CD4-positive, alpha-beta T cell treated with Interferon gamma for 1 hour (primary cell): ENCODE measurements at places on chromosomes 6 and 20.

- DNase-seq: peak; percentile 7
These were observed 11.5 kb upstream of the TMC2 start for GRCh38 chr20:2524709-2525506.

GRCh38 chr6:134802426-134803058, 147.4 kb downstream of the ALDH8A1 start:
- DNase-seq: no peak

DNA sequence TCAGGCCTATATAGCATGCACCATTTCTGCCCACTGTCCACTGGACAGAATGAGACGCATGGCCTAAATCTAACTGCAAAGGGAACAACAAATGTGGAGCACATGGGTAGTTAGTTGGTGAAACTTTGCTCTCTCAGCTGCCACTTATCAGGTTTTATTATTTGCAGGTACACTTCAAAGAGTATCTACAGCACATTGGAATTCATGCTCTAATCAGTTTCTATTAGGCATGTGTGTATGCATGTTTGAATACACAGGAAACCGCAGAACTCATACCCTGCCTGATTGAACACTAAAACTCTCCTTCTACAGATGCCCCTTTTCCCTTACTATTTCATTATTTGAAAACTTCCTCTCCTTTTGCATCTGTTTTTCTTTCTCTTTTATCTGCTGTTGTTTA, 97.4 kb upstream of the HSF2 start:
- no peak for DNase-seq

GRCh38 chr6:134478764-134479399, 161.0 kb upstream of the SGK1 start:
- no peak for DNase-seq

GRCh38 chr6:96450770-96451130, 70.9 kb upstream of the UFL1 start:
- no peak for DNase-seq

GRCh38 chr6:15516923-15517560, 145.8 kb downstream of the DTNBP1 start:
- DNase-seq: no peak

GRCh38 chr20:24060851-24061590, 72.4 kb upstream of the GGTLC1 start:
- DNase-seq: no peak

DNA sequence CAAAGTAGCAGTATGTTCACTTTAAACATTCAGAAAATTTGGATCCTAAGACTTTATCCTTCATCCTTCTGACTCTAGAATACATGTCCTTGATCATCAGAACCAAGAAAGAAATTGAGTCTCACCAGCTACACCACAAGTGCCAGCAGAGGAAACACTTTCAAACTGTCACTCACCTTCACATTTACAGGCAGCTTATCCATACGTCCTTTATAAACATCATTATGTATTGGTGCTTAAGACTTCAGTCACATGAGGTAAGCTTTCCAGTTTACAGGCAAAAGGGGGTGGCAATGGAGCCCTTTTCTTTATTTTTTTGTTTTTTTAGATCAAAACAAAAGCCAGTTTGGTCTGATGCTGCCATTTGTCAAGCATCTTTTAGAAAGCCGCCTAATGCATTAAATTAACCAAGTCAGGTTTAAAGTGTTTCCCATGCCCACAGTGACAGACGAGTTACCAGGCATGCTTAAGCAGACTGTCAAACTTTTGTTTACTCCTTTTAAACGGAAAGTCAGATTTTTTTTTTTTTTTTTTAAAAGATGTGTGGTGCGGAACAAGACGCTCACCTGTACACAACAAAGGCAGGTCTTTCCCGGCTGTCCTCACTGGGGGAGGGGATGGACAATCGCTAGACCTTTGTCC, 952 bp upstream of the BRPF3 start:
- DNase-seq: no peak

DNA sequence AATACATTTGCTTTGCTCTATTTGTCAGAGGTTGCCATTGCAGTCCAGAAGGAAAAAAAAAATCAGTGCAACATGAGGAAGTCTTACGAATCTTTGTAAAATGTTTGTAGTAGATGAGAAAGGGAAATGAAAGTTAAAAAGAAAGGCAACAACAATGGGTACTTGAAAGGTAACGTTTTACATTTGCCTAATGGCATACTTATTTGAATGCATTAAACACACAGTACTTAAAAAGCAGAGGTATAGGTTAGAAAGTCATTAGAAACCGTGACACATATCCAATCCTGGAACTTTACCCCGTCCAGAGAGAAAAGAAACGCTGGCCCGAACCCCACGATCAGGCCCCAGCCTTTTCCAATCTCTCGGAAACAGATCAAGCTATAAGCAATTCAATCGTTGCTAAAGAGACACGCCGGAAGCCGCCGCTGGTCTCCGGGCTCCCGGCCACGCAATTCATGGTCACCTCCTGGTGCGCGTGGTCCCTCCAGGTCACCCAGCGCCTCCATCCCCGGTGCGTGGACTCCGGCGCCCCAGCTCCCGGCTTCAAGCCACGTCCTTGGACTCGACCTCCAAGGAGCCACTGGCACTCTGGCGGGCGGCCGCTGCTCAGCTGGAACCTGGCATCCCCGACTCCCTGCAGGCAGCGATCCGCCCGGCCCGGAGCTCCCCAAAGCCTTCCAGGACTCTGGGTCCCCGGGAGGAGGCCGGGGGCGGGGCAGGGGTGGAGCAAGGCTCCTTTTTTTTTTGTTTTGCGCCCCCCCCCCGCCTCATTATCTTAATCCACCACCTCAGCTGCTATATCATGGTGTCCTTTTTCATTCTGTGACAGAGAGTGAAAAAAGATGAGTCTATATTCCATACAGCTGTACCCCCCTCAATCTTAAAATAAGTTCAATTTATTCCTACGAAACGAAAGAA, at the start of gene SLC18B1:
Gene SLC18B1, minus strand, starts transcription at position 687 of the 918 bp plus-strand sequence. Its CDS starts 181 bp downstream, at position 506.
- peak; percentile 23 for DNase-seq

DNA sequence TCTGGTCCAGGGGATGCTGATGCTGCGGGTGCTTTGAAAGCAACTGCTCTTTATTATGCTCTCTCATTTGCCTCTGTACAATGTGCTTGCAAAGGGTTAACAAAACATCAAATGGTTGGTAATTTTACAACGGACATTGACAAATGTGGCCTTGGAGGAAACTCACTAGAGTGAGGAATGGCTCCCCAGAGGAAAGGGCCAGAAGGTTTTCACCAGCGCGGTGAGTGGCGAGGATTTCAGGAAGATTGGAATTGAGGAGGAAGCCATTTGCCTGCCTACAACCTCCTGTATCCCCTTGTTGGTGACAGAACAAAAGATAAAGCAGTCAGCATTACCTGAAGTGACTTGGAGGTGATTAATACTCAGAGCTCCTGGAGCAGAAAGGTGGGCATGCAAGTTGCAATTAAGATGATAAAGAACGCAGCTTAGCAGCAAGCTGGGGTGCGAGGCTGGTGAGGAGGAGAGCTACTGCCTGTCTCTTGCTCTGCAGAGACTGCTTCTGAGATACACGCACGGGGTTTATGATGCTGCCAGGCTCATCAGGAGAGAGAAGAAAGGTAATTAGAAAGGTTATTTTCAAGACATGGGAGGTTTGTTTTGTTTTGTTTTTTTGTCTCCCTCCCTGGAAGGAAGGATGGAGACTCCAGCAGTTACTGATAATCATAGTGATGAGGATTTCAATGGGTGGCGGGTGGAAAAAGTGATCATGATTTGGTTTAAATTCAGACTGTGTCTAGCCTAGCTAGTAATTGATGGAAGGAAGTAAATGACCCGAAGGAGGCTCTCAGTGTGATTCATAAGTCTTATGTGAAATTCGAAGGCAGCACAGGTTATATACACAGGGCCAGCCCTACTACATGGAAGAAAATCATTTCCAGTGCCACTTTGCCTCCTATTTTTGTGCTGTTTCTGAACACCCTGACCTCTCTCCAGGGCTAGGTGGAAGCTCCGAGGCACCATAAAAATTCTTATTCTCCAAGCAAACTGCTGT, 141.6 kb upstream of the DTNBP1 start:
- no peak for DNase-seq

DNA sequence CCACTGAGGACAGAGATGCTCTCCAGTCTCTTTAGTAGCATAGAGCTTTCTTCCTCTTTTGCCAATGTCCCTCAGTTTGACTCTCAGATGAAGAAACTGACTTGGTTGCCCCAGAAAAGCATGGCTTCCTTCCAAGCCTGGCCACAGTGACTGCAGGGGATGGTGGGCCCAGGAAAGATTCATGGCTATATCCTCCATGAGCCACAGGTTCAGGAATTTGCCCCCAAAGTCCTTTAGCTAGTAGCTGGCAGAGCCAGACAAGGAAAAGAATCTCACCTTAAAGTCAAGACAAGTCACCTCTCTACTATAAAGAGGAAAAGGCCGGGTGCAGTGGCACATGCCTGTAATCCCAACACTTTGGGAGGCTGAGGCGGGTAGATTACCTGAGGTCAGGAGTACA, 43.4 kb downstream of the TRAM2 start:
- DNase-seq: no peak

- DNase-seq: peak; percentile 43
These were observed 1.4 kb downstream of the GMPR start for GRCh38 chr6:16239798-16240123.

DNA sequence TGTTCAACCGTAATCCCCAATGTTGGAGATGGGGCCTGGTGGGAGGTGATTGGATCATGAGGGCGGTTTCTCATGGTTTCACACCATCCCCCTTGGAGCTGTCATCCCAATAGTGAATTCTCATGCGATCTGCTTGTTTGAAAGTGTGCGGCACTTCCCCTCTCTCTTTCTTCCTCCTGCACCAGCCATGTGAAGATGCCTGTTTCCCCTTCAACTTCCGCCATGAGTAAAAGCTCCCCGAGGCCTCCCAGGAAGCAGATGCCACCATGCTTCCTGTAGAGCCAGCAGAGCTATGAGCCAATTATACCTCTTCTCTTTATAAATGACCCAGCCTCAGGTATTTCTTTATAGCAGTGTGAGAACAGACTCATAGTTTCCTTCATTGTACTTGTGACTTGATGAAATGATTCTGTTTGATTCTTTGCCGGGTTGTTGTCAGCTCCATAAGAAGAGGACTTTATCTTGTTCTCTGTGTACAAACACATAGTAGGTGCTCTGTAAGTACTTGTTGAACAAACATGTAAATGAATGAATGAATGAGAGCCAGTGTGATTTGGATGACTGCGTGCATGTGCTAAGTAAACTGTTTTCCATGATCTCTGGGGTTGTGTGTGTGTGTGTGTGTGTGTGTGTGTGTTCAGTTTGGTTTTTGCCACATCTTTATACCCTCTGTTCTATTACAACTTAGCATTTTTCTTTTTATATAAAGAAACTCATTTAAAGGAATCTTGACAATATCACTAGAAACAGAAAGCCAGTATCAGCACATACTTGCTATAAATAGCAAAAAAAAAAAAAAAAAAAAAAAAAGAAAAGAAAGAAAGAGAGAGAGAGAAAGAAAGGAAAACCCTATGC, 22.5 kb upstream of the PTGIS start:
- DNase-seq: peak; percentile 13

- no peak for DNase-seq
These were observed 42.3 kb downstream of the RPP40 start for GRCh38 chr6:4961322-4962168.

DNA sequence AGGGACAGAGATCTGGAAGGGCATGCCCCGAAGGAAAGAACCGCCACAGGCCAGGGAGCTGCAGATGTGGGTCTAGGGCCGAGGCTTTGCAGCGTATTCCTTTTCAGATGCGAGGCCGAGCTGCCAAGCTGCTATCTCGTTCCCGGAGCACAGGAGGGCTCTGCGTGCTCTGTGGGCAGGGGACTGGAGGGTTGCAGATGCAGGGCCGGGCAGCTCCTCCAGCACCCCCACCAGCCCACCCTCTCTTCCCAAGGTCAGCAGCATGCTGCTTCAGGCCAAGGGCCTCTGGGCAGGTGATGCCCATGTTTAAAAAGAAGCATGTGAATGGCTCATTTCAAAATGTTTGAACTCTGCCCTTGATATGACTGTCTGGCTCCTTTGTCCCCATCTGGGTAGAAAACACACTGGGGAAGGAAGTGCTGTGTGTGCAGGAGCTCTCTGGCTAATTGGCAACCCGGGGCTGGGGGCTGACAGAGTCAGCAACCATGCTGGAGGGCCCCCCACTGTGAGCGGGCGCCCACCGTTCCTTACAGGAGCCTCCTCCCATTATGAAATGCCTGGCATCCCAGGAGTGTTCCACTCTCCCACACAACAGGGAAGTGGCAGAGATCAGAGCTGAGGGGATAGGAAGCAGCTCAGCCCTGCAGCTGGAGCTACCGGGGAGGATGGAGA, 353.3 kb downstream of the ZFAND3 start:
- no peak for DNase-seq
